ENCODE measurements at places on chromosomes 16 and 17.

DNA sequence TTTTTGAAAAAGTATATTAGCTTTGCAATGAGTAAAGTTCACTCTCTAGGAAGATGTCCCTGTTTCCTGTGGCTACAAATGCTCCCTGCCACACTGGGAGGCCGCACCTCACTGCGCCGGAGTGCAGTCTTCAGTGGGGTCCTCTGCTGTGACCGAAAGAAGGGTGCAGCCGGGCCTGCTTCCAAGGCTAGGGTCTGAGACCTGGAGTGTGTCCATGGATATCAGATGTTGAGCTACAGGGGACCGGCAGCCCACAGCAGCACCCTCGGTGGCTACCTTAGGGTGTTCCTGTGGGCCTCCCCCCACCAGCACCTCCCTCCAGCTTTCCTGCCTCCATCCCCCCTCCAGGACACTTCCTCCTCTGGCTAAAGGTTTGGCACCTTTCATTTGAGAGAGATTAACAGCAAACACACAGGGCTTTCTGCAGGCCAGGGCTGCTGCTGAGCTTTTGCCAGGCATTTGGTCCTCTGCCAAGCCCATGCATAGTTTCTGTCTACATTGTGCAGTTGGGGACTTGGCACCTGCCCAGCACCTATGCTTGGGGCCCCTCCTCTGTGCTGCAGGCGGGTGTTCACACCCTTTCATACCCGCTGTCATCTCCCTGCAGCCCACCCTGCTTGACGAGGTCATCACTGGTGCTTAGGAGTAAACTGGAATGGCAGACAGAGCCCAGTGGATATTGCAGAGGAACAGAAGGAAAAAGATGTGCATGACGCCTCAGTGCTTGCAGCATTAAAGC lies 33.8 kb upstream of the CRISPLD2 start:
- DNase-seq: no peak

DNA sequence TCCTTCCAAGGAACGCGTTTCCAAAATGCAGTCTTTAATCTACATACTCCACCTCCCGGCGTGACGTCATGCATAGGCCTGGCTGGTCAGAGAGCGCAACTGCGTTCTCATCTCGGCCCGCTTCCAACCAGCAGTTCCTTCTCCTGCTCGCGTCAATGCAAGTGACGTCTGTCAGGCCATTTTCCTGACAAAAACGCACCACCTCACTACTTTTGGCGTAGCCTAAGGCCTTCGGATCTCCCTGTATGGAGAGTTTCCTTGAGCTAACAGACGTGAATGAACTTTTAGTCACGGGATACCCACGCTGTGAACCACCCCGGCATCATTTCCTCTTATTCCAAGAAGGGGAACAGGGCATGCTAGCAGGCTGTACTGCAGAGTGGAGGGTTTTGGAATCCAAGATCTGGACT lies 25.0 kb downstream of the TEX14 start:
- peak; percentile 62 for DNase-seq

GRCh38 chr16:7088711-7089110 lies 243.9 kb upstream of the RBFOX1 start:
- DNase-seq: no peak

DNA sequence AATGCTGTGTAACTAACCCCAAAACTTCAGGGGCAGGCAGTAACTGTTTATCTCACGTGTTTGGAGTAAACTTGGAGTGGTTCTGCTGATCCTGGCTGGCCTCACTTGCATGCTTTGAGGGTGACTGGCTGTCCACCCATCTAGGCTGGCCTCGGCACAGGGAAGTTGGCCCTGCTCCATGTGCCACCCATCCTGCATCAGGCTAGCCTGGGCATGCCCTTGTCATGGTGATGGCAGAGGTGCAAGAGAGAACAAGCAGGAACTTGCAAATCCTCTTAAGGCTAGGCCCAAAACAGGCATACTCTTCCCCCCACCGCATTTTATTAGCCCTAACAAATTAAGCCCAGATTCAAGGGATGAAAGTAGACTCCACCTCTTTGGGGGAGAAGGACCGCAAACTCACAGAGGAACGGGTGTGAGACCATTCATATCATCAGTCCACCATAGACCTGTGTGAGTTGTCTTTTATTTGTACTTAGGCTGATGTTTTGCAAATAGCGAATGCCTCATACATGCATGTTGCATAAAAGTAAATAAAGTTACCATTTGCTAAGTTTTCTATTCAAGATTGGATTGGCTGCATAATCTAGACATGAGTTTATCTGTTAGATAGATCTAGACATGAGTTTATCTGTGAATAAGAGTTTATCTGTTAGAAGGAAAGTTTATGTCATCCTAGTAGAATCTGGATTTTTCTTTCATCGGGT lies 221.0 kb downstream of the CCDC182 start:
- DNase-seq: no peak
